ENCODE measurements at places on chromosomes 11 and 22. TPM values are rescaled to one million over a fixed set of nuclear protein-coding genes. Genes with fewer than 3 reads are reported as not detected.

CARNS1 gene
- 0.41 TPM for polyA plus RNA-seq

TSPAN18 gene
- polyA plus RNA-seq, result 0.14 TPM

TXN2 gene
- polyA plus RNA-seq, result 78.1 TPM

OR4S1 gene
- not detected for polyA plus RNA-seq

UBQLN3 gene
- not detected for polyA plus RNA-seq

C11orf86 gene
- polyA plus RNA-seq, result not detected

IGSF9B gene
- polyA plus RNA-seq, result 0.11 TPM

BTBD18 gene
- polyA plus RNA-seq, result not detected

SPON1 gene
- polyA plus RNA-seq, result 5.0 TPM

CARD10 gene
- not detected for polyA plus RNA-seq

OTOG gene
- polyA plus RNA-seq, result not detected

GRM5 gene
- polyA plus RNA-seq, result 6.9 TPM

ZNF408 gene
- polyA plus RNA-seq, result 0.22 TPM

BIK gene
- not detected for polyA plus RNA-seq

OR8G5 gene
- polyA plus RNA-seq, result not detected

GLYATL1 gene
- polyA plus RNA-seq, result not detected

DDIAS gene
- 2.5 TPM for polyA plus RNA-seq

CDON gene
- polyA plus RNA-seq, result 0.55 TPM

DAGLA gene
- 3.7 TPM for polyA plus RNA-seq

CD248 gene
- polyA plus RNA-seq, result not detected

TESMIN gene
- polyA plus RNA-seq, result 2.4 TPM

IL10RA gene
- polyA plus RNA-seq, result not detected

LDHAL6A gene
- polyA plus RNA-seq, result not detected

KRTAP5-9 gene
- not detected for polyA plus RNA-seq

TENM4 gene
- 7.9 TPM for polyA plus RNA-seq

RAG2 gene
- 0.98 TPM for polyA plus RNA-seq

MPPED2 gene
- 13.2 TPM for polyA plus RNA-seq

RIC3 gene
- 66.1 TPM for polyA plus RNA-seq

MRGPRE gene
- not detected for polyA plus RNA-seq

CBL gene
- 10.4 TPM for polyA plus RNA-seq

SERHL2 gene
- polyA plus RNA-seq, result 19.8 TPM

APOA5 gene
- not detected for polyA plus RNA-seq

LRRC74B gene
- not detected for polyA plus RNA-seq

Data from Purkinje cell (primary cell).